ENCODE measurements at places on chromosomes 2 and 18. TPM values are rescaled to one million over a fixed set of nuclear protein-coding genes. Genes with fewer than 3 reads are reported as not detected.

- DNase-seq: no peak
These were observed 50.2 kb downstream of the TGOLN2 start for GRCh38 chr2:85277416-85278158.

- no peak for DNase-seq
These were observed 73.2 kb downstream of the ITSN2 start for GRCh38 chr2:24287171-24287570.

GRCh38 chr18:22145160-22145559 is 24.2 kb upstream of the GATA6 start:
- no peak for DNase-seq

The DLX1 gene
- total RNA-seq: 0.19 TPM

DNA sequence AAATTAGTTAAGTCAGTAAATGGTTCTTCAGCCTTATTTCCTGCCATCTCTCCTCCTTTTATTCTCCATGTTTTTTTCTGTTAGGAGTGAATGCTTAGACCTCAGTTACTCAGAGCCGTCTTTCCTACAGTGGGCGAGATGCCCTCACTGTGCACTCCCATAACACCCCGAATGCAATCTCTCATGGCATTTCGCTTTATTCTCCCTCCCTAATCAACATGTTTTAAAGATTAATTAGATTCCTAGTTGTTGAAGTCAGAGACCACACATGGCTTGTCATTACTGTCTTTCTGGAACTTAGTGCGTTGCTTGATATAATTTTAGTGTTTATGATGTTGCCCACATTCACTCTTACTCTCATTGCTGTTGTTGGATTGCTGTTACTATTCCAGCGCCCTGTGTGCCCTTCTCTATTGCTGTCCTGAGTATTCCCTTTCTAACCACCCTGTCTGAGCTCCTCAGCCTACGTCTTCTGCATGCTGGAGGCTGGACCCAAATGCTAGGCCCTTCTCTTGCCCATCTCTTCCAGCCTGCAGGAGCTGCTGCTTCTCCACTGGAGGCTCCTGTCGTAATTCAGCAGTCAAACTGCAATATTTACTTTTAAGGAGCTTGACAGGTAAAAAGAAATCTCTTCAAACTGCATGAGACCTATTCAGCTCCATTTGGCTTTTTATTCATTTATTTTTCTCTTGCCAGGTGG is 99.3 kb downstream of the MAP2 start:
- no peak for DNase-seq

The LRP1B gene
- total RNA-seq: 0.22 TPM

DNA sequence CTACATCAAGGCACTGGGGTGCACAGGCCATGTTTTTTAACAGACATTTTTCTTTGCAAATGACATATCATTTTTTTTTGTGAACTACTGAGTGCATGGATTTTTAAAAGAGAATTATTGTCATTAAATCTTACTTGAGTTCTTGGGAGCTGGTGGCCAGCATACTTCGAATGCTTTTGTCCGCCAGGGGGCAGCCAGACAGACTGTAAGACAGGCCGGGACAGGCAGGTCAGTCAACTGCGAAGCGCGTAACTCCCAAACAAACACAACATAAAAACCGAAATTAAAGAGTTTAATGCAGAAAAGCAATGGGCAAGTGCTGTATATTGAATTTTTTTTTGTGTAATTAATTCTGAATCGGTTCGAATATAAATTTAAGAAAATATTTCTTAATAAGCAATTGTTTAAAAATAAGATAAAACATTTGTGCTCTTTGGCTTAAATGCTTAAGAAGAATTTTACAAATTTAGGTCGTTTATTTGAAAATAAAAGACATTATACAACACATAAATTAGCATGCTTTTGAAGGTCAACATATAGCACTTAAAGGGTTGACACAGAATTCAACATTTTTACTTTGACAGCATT is 142.2 kb upstream of the PXDN start:
- peak; percentile 81 for DNase-seq

GRCh38 chr2:172845028-172845630 is 109.5 kb downstream of the RAPGEF4 start:
- no peak for DNase-seq

- no peak for DNase-seq
These were observed 344.5 kb upstream of the TNP1 start for GRCh38 chr2:217204358-217204757.

DNA sequence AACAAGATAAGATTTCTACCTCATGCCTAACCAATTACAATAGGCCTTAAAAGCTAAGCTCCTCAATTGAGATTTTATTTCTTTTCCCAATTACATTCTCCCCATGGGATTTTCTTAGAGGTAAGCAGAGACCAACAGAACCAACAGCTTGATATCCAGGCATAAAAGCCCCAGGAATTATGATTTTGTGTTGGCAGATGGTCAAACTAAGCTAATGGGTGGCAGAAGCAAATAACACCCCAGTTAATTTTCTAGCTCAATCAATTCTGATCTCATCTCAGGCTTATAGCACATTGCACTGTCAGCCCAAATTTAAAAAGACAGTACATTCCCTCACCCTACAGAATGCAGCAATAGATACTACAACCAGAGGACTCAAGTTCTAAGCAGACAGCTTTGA is 156.4 kb downstream of the NRXN1 start:
- no peak for DNase-seq

- DNase-seq: no peak
These were observed 521.8 kb upstream of the TCF4 start for GRCh38 chr18:56109757-56110156.

The PARD6G gene
- total RNA-seq: 3.6 TPM

- DNase-seq: no peak
These were observed 94.7 kb downstream of the RTN4 start for GRCh38 chr2:54955358-54956110.

DNA sequence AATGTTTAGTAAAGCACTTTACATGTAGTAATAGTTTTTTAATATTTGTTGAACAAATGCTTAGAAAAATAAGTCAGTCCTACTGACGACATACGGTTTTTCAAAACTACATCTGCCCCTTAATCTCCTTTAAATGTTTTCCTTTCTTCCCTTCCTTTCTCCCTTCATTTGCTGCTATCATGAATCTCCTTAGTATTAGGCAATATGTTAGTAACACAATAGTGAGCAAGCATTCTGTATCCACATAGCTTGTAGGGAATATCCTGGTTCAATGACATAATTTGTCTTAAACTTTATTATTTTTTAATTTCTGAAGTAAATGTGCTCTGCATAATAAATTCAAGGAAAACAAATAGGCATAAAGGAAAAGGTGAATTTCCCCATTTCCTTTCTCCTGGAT is 79.1 kb downstream of the ACSL3 start:
- DNase-seq: no peak

The STON1 gene
- total RNA-seq: 163 TPM

The CHRNG gene
- not detected for total RNA-seq

The PLB1 gene
- 6.3 TPM for total RNA-seq

DNA sequence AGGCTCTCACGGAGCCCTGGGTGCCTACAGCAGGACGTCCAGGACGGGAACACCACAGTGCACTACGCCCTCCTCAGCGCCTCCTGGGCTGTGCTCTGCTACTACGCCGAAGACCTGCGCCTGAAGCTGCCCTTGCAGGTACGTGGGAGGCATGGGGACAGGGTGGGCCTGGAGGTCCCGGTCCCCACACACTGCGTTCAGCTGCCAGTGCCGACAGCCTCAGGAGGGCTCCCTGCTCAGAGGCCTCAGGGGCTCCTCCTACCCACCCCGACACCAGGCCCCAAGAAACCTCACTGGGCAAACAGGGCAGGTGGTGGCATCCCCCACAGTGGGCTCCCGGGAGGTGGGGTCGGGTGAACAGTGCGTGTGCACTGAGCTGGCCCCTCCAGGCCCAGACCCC is 10.8 kb downstream of the ANO7 start:
- DNase-seq: no peak

GRCh38 chr2:238139196-238140039 is 950 bp downstream of the KLHL30 start:
- DNase-seq: no peak

The RAX gene
- not detected for total RNA-seq

- no peak for DNase-seq
These were observed 541.5 kb upstream of the NETO1 start for GRCh38 chr18:73409242-73409641.

DNA sequence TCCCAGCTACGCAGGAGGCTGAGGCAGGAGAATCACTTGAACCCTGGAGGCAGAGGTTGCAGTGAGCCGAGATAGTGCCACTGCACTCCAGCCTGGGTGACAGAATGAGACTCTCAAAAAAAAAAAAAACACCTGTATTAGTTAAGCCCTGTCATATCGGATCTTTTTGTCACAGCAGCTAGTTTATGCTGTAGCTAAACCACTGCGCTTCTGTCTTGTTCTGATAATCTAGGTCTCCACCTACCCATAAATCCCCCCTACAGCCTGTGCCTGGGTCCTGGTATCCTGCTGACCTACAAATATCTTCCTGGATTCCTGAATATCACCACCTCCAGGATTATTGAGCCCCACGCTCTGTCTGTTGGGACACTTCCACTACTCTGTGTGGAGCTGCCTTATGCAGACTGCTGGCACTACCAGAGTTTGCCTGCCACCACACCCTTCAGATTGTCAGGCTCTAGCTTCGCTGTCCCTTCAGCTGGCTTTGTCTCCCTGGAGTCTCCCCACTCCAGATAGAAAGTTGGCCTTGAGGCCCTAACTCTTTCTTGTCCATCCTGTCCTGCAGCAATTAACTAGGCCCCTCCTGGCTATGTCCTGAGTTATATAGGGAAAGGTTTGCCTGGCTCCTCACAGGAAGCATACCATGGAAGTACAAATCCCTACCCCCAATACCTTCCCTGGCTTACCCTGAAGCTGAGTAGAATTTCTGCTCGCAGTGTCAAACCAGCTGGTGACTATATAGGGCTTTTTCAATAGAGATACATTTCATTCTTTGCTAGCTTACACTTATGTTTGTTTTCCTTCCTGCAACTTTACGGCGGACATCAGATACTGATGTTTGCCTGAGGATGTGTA is 136.0 kb upstream of the SERTAD2 start:
- no peak for DNase-seq

GRCh38 chr2:3754795-3755194 is 51.4 kb downstream of the DCDC2C start:
- DNase-seq: no peak

DNA sequence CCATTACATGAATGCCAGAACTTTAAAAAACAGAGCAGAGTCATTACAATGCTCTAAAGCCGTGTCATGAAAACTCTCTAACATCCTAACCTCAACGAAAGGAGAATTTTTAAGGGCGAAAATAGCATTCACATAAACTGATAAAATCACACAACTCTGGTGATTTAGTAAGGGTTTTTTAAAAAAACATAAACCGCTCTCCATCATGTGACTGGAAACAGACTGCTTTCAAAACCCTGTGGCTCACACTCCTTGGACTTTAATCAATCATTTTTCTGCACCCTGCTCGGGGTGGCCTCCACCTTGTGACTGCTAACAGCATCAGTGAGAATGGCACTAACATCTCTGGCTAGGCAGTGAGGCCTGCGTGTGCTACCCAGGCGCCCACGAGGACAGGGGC is 12.1 kb downstream of the DOCK10 start:
- no peak for DNase-seq

DNA sequence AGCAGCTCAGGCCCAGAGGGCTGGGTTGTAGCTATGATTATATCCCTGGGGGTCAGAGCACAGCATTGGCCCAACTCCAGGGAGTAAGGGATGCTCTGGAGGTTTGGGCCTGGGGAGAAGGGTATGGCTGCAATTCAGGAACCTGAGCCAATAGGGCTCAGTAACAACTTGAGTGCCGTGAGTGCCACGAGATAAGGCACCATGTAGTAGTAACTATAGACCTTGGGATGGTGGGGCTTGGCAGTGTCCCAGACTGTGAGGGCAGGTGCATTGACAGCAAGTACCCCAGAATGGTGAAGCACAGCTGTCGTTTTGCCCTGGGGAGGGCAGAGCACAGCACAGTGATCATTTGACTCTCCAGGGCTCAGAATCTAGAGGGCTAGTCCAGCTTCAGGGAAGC is 45.1 kb upstream of the ZNF396 start:
- no peak for DNase-seq

DNA sequence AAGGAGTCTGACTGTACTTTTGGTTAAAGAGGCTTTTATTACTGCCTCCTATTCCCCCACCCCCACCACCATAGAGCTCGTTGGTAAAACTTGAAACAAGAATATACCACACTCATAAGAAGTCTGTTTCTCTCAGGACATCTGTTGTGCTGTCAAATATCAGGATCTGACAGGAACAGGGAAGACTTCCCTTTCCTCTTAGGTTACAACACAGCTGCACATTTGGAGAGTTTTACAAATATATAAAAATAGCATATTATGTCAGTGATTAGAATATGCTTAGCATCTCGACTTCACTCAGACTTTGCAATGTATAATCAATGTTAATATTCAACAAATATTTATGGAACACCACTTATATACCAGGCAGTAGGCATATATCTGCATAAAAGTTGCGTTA is 439.6 kb upstream of the REG3G start:
- DNase-seq: no peak

DNA sequence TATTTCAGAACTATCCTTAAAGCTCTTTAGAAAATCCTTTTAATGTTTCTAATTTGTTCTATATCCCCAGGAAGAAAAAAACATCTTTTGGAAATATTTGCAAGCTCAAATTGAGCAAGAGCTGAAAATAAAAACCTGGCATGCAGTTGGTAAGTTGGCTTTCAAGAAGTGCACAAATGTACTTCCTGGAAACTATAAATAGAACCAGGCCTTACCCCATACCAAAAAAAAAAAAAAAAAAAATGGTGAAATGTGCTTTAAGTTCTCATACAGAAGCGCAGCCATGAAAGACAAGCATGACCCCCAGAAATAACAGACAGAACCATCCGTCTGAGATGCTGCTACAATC is 178.5 kb downstream of the HDAC4 start:
- no peak for DNase-seq

The PASK gene
- total RNA-seq: 6.4 TPM

The ING5 gene
- total RNA-seq: 29.1 TPM

DNA sequence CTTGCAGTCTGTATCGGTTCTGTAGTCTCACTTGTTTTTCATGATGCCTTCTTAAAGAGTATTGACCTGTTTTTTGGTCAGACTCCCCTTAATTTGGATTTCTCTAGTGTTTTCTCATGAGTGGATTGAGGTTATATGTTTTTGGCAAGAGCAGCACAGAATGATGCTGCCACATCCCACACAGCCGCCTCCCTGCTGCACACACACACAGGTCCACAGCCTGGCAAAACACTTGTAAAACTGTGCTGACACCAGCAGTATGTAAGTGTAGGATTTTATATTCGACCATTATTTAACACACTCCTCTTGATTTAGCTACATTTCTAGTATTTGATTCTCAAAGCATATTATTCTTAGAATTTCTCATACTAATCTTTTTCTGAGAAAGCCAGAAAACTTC is 68.1 kb downstream of the ITGB1BP1 start:
- DNase-seq: no peak
